ENCODE measurements at places on chromosomes 1 and 21.

DNA sequence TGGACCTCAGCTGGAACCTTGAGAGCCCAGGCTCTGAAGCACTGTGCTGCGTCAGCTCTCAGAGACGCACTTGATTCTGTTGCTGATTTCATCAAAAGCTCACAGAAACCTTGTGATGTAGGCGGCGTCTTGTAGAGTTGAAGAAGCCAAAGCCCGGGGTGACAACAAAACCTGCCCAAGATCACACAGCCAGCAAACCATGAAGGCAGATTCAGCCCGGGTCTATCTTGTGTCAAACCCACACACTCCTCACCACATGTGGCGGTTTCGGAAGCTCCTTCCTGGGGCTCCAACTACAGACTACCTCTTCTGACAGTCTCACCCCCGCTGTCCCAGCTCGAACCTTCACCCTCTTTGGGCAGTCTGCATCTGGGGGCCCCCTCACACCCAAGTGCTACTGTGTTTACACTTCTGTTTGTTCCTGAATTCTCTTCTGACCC is 50.4 kb downstream of the TENT5C start:
- peak; percentile 36 for DNase-seq

DNA sequence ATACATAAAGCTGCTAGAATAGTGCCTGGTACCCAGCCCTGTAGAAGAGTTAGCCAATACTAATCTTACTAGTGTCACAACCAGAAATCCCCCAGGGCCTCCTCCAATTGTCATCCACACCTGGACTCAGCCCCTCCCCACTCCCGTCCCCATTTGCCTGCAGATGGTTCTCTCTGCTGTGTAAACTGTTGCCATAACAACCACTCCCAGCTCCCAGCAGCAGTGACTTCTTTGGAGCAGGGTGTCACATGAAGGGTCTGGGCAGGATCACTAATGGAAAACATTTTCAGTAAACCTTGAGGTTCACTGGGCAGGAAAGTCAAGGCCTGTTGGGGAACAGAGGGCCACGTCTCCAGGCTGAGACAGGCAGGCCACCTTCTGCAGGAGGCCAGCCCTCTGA is 126.0 kb upstream of the IPO9 start:
- no peak for DNase-seq

GRCh38 chr1:30747033-30748008 is 10.3 kb downstream of the LAPTM5 start:
- no peak for DNase-seq

DNA sequence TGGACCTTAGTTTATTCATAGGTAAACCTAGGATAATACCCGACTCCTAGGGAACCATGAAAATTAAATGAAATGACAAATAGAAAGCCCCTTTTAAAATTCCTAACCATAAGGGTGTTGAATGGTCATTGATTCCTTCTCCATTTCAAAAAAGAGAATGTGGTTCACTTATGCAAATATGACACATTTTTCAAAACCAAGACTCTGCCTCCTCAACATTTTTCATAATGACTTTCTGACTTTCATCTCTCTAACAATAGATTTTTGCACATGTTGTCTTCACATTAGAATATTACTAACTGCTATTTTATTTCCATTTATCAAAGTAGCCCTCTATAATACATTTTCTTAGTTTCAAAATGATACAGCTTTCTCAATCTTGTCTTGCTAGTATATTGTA is 169.1 kb downstream of the NTNG1 start:
- DNase-seq: no peak

DNA sequence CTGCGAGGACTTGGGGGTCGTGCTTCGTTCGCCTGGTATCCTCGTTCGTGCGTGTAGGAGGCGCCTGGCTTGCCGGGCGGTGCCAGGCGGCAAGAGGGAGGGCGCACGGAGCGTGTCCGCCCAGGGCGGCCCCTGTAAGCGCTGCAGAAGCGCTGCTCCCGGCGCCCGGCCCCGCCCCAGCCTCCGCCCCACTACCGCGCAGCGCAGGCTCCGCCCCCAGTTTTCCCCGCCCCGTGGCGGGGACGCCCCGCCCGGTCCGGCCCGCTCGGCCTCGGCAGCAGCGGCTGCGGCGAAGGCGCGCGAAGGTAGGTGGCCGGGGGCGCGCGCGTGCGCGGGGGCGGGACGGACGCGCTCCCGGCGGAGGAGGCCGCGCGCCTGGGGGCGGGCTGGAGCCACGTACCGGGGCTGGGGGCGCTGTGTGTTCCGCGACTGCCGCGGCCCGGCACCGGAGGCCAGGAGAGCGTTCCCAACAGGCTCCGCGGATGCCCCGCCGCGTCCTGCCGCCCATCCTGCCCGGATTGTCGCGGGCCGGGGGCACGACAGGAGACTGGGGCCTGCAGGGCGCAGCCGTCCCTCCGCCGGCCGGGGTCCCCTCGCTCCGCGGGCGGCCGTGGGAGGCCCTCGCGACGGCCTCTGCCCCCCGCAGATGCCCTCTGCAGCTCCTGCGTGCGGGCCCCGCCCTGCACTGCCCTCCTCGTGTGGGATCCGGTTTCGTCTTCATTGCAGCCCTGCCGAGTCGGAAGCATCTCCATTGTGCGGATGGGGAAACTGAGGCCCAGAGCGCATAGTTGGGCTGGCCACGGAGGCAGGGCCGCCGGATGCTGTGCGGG is 7.7 kb upstream of the CROCC start:
- DNase-seq: peak; percentile 98

Measured in activated CD4-positive, CD25-positive, alpha-beta regulatory T cell (primary cell).